CD4-positive, CD25-positive, alpha-beta regulatory T cell (primary cell): ENCODE measurements at places on chromosomes 1 and 21.

- no peak for DNase-seq
These were observed 17.4 kb upstream of the ARHGEF10L start for GRCh38 chr1:17521946-17522612.

DNA sequence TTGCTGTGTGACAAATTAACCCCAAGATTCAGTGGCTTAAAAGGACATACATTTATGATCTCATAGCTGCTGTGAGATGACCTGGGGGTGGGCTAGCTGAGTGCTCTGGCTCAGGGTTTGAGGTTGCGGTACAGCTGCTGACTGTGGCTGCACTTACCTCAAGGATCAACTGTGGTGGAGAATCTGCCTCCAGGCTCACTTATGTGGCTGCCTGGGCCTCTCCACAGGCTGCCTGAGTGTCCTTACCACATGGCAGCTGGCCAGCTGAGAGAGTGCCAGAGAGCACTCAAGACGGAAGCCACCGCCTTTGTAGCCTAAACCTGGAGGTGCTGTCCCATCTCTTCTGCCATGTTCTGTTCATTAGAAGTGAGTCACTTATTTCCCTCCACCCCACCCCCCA lies 5.7 kb downstream of the LRRC71 start:
- DNase-seq: no peak

DNA sequence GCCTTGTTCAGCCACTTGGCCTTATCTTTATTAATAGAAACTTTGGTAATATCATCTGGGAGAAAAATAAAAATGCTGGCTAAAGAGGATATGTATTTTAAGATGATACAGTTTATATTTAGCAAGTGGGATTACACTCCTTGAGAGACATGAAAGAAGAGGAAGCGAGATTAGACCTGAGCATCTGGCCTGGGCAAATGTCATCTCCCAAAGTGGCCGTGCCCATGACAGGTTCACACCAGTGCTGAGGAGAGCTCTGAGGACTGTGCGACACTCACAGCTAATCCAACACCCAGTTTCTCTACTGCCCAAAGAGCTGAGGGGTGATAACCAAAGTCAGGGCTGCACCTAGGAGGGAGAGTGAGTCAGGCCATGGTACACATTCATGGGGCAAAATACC lies 121.7 kb upstream of the DUSP10 start:
- DNase-seq: no peak

DNA sequence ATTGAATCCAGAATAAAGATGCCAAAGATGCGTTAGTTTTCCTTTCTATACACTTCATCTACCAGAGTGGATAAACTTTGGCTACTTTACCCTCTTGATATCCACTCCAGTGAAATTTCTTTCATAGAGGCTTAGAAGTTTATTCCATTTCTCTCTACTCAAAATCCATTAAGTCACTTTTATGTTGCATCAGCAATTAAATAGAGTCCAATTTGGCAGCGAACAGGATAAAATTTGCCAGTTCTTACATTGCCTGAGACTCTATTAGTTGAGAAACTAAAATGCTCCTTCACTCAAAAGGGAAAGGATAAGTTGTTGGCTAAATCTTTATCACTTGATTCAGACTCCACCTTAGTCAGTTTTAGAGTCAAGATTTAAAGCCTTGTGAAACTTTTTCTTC lies 57.9 kb downstream of the ACBD6 start:
- DNase-seq: no peak

DNA sequence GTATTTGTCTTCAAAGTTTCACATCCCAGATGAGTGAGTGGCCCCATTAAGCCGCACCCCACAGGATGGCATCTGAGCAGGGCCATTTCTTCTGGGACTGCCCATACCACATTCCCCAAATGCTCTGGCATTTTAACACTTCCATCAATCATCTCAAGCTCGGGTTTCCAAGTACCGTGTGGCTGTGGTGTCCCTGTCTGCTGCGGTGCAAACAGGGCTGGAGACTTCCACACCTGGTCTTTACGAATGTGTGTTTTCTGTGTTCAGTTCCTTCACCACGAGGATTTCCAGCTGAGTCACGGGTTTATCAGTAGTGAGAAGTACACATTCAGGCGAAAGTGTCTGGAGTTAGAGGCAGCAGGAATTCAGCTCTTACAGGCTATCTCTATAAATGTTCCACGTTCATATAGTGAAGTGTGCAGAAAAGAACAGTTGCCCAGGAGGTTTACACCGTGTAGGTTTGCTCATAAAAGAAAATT lies 195.2 kb downstream of the RHOU start:
- no peak for DNase-seq

GRCh38 chr1:13584876-13585611 lies 1.4 kb downstream of the PDPN start:
- no peak for DNase-seq

DNA sequence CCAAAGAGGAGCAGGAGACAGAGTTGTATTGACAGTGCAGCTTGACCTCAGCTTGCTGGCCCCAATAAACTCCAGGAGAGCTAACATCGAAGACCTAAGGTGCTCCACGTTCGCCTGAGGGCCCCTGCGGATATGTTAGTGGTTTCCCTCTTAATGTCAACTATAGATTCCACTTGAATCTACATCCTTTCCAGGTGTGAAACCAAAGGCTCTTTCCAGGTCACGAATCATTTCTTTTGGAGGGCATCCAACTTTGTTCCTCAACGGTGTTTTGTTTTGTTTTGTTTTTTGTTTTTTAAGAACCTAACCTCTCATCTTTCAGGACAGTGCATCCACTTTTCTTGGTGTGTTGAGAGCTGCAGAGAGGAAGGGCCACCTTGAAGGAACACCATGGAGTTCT lies 267.6 kb upstream of the SGIP1 start:
- no peak for DNase-seq

DNA sequence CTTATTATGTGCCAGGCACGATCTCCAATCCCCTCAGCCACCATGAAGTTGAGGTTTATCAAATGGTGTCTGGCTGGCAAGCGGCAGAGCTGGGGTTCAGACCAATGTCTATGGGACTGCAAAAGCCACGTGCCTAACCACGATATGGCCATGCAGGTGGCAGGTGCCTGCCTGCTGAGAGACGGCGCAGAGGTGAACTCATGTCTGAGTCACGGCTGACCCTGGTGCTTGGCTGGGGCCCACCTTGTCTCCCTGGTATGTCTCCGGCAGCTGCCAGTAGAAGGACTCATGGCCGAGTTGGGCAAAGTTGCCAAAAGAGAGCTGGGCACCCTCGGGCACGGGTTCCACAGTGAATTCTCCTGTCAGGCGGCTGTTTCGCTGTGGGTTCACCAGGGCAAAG lies 59.9 kb downstream of the LDLRAD2 start:
- no peak for DNase-seq

DNA sequence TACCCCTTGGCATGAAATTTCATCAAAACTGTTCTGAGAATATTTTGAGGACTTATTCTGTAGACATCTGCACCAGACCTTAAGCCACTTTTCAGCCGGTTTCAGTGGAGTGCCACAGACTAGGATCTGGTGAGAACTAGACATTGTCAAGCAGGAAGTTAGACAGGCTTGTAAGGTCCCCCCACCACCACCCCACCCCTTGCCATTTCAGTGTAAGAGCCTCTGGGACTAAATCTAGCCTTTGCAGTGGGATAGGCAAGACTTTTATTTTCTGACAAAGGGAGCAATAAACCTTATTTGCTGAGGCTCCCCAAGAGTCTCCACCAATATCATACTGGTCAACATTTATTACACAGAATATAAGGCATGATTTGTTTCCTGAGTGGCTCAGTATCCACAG lies 77.9 kb upstream of the EXO1 start:
- DNase-seq: peak; percentile 4
